ENCODE measurements at places on chromosomes 3 and 15.
A peak's percentile ranks its signal among the peaks of the same experiment; 100 is the strongest.

- no peak for DNase-seq
These were observed 223.0 kb downstream of the NSUN3 start for GRCh38 chr3:94285872-94286271.

DNA sequence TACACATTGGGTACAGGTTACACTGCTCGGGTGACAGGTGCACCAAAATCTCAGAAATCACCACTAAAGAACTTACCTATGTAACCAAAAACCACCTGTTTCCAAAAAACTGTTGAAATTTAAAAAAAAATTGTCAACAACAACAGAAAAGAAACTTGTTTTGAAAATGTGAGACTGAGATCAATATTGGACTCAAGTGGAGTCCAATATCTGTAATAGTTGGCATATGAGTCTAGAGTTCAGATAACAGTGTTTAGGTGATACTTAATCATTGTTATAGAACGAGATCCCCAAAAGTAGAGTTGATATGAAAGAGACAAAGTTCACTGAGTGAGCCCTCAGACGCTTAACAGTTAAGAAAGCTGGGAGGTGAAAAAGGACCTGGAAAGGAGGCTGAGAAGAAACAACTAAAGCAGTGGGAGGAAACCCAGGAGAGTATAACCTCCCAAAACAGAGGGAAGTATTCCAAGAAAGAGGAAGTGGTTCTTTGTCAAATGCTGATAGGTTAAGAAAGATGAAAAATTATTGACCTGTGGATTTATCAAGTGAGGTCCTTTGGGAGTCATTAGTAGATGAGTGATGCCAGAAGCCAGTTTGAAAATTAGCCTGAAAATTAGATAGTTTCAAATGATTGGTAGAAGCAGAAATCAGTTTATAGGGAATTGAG is 388.6 kb upstream of the DPH6 start:
- DNase-seq, result no peak

DNA sequence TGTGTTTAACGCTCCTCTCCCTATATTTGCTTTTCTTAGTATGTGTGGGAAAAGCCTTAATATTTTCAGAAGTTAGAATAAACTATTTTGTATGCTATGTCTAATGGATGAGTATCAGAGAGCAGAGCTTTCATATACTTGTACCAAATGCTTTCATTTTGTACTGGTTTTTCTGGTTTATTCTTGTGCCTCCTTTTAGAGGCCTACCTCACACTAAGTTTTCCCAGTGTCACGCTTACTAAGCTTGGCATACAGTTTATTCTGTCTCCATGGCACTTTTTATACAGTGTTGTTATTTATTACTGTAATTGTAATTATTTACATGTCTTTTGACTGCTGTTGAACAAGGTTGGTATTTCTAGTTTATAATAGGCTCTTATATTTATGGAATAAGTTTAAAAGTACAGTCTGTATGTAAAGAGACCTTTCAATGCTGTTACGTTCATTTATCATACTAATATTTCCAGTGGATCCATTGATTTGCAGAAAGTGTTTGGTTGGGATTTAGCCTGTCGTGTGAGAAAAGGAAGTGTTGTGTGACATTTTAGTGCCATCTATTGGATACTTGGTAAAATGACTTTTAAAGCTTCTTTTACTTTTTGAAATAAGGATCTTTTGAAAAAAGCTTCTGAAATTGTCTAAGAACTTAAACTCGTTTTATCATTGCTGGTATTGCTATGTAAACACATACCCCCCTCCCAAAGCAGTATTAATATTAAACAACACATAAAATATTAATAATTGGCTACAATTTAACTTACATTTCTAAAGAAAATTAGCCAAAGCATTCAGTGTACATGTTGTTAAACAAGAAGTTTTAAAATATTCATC is 5.2 kb upstream of the EBLN2 start:
- DNase-seq, result peak; percentile 36

- no peak for DNase-seq
These were observed 113.2 kb downstream of the SAMMSON start for GRCh38 chr3:70112751-70113150.

GRCh38 chr3:150388498-150389418 is 19.3 kb upstream of the TSC22D2 start:
- no peak for DNase-seq

DNA sequence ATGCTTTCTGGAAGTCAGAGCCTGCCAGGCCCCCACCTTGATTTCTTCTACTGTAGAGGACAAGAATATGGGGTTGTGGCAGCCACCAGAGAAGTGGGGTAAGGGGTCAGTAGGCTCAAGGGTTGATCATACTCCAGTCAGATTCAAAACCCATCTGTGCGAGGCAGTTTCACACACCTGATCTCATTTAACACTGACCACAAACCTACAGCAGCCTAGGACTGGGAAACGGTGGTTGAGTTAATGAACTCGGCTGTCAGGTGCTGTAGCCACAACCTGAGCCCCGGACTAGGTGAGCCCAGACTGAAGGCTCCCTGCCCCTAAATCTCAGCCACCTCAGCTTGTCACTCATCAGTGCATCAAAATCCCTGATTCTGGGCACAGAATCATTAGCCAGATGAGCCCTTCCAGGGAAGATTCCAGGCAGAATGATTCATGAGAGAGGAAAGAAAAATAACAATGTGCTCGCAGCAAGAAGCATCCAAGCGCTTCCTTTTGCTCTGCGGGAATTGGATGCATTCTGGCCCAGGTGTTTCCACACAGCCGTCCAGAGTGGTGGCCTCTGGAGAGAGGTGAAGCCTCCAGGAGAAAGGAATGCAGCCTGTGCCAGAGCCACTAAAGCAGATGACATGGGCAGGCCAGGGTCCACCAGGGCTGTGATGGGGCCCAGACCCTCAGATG is 102.1 kb downstream of the SRGAP3 start:
- no peak for DNase-seq

GRCh38 chr3:119762876-119763275 is 19.0 kb upstream of the NR1I2 start:
- DNase-seq, result no peak

- no peak for DNase-seq
These were observed 13.5 kb downstream of the GUCA1C start for GRCh38 chr3:108940166-108940565.

GRCh38 chr3:126156468-126156867 is 23.9 kb downstream of the ALDH1L1 start:
- DNase-seq, result no peak

DNA sequence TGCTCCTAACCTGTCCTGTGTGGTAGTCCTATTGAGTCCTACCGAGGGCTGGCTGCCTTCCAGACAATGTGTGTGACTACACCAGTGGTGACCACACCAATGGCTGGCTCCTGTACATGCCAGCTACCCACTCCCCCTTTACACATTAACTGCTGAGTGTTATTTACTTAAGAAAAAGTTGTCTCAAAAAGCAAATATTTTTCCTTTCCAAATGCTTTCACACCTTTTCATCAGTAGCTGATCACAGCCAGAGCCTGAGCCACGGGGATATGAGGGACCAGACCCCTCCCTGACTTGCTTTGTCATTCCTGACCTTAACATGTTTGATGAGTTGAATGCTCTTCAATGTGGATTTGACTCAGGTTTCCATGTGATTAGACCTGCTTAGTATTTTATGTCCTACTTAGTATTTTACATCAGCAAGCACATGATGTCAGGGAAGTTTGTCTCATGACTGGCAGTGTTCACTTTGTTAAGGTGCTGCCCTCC is 29.6 kb upstream of the GREM1 start:
- peak; percentile 59 for DNase-seq

GRCh38 chr3:9397906-9398699 is 688 bp downstream of the SETD5 start:
- DNase-seq, result peak; percentile 54

DNA sequence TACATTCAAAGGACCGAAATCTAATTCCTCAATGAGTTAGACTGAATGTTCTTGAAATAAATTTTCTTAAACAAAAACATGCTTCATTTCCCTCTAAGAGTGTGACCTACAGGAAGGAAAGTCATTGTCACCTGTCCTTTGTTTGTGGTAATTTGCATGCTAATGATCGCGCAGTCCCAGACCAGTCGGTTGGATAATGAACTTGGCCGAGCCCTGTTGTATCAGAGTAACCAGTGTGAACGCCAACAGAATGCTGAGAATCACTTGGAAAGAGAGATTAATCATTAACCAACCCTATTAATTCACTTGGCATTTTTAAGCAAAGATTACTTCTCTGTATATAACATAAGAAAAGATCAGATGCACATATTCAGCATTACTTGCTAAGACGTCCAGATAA is 8.1 kb upstream of the ARNT2 start:
- DNase-seq, result no peak

GRCh38 chr3:59313365-59313764 is 263.5 kb upstream of the CFAP20DC start:
- peak; percentile 39 for DNase-seq

GRCh38 chr3:120393243-120393642 is 44.1 kb upstream of the LRRC58 start:
- DNase-seq, result no peak

- DNase-seq, result no peak
These were observed 294.5 kb upstream of the LMCD1 start for GRCh38 chr3:8206971-8207617.

GRCh38 chr3:130529486-130530215 is 12.7 kb downstream of the COL6A6 start:
- DNase-seq, result no peak

- no peak for DNase-seq
These were observed 49.1 kb downstream of the EBLN2 start for GRCh38 chr3:73110530-73110929.

DNA sequence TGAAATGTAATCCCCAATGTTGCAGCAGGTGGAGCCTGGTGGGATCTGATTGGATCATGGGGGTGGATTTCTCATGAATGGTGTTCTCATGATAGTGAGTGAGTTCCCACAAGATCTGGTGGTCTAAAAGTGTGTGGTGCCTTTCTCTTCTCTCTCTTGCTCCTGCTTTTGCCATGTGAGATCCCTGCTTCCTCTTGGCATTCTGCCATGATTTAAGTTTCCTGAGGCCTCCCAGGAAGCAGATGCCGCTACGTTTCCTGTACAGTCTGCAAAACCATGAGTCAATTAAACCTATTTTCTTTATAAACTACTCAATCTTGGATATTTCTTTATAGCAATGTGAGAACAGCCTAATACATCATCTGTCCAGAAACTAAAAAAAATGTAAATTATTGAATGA is 298.3 kb downstream of the MEX3B start:
- DNase-seq, result no peak

GRCh38 chr15:68900027-68900426 is 30.3 kb upstream of the SPESP1 start:
- DNase-seq, result no peak

GRCh38 chr3:13844911-13845310 is 35.0 kb downstream of the WNT7A start:
- DNase-seq, result no peak

DNA sequence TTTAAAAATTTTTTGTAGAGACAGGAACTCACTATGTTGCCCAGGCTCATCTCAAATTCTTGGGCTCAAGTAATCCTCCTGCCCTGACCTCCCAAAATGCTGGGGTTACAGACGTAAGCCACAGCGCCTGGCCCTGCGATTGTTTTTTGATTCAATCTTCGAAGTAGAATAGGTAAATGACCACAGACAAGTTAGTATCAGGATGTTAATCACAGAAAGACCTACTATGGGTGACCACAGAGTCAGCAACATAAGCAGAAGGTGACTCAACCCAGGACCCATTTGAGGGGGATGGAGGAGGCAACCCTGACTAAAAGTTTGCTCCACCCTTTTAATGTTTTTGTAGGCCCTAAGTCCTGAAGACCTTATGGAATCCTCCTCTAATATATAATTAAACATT is 10.0 kb upstream of the USP3 start:
- no peak for DNase-seq

DNA sequence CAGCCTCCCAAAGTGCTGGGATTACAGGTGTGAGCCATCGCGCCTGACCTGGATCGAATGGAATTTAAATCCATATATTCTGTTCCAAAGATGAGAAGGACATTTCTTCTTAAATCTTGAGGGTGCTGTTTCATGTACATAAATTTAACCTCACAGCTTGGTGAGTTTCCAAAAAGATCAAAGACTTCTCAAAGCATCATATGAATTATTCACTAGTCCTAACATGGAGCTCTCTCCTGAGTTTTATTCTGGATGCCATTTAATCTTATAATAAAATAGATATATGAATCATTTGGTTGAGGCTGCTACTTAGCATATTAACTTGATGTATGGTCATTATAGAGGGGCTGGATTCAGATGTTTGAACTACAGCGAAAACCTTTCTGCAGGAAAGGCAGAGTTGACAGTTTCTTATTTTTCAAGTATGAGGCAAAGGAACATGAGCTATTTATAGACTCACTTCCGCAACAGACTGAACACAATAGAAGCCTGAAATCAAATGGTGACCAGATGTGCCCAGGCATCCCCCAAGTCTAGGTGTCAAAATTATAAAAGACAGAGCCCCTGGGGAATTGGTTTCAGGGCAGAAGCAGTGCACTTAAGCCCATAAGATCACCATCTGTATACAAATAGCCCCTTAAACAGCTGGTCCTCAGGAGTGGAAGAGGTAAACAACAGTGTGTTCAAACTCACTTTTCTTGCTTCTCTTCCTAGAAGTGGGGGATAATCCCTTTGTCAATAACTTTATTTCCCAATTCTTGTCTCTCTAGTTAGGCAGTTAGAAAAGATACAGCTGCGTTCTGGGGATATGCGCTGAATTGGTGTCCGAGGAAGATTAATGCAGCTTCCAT is 29.7 kb downstream of the STARD9 start:
- DNase-seq, result no peak
